ENCODE measurements at places on chromosomes 6 and 20.

GRCh38 chr6:17851001-17851719 is 136.3 kb downstream of the KIF13A start:
- DNase-seq = no peak

GRCh38 chr6:29941471-29941870 is 861 bp upstream of the HLA-A start:
- DNase-seq = no peak

DNA sequence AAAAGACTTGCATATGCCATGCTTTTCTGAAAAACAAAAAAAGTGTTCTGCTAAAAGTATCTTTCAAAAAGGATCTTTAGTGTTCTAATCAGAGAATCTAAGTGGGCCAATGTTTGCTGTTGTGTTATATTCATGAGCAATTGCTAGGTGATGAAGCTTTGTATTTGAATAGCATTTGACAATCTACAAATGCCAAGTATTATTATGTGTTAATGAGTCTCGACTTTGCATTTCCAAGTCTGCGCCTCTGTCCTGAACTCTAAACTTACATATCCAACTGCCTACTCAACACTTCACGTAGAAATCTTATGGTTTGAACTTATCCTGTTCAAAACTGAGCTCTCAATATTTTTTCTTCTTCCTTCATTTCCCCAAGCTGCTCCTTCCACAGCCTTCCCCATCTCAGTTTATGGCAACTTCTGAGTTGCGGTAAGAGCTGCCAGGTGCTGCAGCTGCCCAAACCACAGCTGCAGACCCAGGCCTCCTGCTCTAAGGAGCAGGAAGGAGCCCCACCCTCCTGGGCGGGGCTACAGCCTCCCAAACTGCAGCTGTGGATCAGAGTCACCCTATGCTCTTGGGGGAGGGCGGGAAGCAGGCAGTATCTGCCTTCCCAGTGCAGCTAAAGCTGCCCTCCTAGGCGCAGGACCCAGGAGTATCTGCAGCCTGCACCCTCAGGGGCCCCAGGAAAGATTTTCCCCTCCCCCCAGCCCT is 16.7 kb upstream of the MAK start:
- no peak for DNase-seq

- no peak for DNase-seq
Measured at GRCh38 chr20:17683218-17684076, 1.4 kb upstream of the RRBP1 start.

GRCh38 chr6:119348096-119348747 is 1.3 kb downstream of the MAN1A1 start:
- no peak for DNase-seq

- no peak for DNase-seq
Measured at GRCh38 chr20:51958099-51959065, 156.1 kb upstream of the SALL4 start.

DNA sequence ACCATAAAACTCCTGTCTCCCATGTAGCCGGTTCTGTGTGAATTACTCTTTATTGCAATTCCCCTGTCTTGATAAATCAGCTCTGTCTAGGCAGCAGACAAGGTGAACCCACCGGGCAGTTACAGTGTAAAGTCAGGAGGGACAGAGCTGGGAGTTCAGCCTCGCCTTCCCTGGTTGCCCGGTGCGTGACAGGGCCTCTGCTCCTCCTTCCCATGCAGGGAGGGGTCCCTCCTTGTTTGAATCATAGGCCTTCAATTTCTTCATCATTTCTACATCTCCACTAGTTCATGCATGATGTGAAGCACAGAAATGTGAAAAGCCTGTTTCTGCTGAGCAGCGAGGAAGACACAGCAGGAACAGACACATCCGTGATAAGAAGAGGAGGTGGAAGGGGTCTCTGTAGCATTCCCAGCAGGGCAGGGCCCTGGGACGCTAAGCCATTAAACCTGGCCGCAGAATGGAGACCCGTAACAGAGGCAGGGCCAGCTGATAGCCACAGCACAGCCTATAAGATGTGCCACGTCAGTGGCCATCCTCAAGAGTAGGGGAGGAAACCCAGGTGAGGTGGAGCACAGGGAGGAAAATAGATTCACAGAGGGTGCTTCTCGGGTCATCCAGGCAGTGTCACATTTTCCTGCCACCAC is 106.7 kb upstream of the CST7 start:
- DNase-seq = no peak

DNA sequence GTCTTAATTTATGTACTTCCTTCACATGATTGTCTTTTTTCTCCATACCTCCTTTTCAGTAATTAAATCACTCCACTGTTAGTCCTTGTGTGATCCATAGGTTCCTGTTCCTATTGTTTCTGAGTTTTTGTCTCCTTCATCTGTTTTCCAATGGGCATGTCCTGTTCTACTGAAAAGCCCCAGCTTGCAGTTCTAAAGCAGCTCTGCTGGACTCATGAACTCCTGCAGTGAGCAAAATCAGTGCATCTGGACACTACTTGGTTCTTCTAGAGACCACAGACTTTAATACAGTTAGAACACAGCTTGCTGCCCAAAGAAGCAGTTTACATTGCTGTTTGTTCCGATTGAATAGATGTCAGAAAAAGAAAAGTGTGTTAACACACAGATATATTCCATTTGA is 593.3 kb upstream of the HS3ST5 start:
- no peak for DNase-seq

GRCh38 chr6:70735513-70735912 is 67.8 kb downstream of the SMAP1 start:
- no peak for DNase-seq

DNA sequence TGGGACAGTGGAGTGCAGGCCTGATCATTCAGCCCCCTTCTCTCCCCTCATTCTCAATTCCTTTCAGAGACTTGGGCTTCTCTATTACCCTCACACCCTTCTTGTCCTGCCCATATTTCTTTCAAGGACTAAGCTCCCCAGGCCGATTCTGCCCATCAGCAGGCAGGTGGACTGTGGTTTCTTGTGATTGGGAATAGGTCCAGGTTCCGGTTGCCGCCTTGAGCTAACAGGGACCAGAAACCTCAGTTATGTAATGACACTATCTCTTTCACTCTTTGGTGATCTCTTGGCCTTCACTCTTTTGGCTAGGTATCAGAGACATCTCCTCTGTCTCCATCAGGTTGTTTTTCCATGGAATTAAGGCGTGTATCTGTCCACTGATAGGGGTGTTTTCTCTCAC is 6.5 kb downstream of the MUCL3 start:
- no peak for DNase-seq

DNA sequence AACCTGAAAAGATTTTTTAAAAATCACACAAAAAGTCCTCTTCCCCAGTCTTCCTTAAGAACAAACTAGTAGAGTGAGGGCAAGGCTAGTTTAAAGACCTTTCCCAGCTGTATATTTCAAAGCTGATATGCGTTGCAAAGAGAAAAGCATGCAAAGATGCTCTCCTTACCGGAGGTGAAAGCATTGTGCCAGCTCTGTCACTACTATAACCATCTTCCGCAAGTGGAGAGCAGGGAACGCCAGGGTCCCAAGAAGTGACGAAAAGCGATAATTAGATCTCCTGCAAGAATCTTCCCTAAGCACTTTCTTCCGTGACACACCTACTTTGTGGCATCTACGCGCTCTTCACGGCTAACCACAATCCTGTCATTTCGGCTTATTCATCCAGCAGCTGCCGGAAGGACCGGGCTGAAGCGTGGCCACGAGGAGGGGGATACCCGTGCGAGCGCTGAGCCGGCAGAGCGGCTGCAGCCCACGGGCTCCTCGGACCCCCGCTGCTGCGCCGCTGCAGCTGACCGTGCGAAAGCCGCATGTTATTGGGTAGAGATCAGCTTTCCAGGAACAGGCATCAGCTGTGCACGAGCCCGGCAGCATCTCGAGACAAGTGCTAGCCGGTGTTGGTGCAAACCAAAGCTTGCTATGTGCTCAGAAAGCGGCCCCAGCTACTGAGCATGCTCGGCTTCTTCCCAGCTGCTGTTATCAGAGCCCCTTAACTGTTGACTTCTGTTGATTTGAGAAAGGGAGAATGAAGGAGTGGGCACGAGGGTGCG is 57.2 kb upstream of the ARHGAP18 start:
- peak; percentile 21 for DNase-seq

DNA sequence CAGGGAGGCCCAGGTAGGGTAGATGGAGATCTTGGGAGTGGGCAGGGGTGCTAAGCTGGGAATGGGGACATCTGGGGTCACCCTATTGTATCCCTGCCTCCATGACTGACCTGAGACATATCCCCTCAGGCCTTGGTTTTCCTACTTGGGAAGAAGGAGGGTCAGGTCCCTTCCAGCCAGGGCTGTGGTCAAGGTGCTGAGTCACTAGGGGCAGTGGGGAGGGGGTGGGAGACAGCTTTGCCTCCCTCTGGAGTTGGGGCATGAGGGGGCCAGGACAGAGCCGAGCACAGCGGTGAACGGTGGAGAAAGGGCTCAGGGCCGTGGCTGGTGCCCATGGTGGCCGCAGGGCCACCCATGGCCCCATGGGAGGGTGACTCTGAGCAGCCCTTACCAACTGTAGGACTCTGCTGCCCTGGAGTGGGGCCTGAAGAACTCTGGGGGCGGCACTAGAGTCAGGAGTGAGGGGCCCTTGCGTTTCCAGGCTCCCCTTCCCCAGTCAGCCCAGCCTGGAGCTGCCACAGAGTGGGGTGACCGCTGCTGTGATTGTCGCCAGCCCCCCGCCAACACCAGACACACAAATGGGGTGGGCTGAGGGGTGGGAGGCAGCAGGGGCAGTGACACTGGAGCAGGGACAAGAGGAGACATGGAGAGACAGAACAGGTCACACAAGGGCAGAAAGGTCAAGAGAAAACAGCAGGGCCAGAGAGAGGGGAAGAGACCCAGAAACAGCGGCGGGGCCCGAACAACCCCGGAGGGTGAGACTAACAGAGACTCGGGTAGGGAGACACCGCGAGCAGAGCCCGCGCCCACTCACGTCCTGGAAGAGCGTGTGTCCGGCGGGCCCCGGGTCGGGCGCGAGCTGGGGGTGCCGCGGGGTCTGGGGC is 576 bp downstream of the NECAB3 start:
- DNase-seq = no peak

GRCh38 chr6:83707829-83708545 is 914 bp downstream of the SNAP91 start:
- DNase-seq = no peak

DNA sequence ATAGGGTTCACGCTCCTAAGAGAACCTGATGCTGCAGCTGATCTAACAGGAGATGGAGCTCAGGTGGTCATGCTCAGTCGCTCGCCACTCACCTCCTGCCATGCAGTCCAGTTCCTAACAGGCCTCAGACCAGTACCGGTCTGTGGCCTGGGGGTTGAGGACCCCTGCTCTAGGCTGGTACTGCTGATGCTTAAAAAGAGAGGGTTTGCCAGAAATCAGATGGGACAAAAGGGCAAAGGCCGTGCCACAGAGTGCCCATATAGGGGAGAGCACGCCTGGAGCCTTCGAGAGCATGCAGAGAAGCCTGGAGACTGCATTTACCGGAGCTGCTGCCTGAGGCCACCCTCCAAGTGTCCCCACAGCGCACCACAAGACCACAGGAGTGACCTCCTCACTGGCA is 75.5 kb downstream of the PTPN1 start:
- peak; percentile 50 for DNase-seq

DNA sequence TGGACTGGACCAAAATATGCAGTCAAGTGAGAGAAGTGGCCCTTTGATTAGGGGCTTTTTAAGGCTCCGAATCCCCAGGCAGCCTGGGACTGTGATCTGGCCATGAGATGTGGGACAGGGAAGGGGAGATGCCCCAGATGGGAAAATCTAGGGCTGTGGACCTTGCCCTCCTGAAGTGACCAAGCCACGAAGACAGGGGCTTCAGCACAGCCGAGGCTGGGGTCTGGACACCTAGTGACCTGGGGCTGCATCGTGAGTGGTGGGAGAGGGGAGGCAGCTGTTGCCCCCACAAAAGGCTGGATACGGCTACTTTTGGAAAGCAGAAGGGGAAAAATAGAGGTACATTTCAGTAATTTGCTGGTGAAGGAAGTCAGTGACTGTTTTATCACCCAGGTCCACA is 139.5 kb upstream of the SLC24A3 start:
- no peak for DNase-seq

DNA sequence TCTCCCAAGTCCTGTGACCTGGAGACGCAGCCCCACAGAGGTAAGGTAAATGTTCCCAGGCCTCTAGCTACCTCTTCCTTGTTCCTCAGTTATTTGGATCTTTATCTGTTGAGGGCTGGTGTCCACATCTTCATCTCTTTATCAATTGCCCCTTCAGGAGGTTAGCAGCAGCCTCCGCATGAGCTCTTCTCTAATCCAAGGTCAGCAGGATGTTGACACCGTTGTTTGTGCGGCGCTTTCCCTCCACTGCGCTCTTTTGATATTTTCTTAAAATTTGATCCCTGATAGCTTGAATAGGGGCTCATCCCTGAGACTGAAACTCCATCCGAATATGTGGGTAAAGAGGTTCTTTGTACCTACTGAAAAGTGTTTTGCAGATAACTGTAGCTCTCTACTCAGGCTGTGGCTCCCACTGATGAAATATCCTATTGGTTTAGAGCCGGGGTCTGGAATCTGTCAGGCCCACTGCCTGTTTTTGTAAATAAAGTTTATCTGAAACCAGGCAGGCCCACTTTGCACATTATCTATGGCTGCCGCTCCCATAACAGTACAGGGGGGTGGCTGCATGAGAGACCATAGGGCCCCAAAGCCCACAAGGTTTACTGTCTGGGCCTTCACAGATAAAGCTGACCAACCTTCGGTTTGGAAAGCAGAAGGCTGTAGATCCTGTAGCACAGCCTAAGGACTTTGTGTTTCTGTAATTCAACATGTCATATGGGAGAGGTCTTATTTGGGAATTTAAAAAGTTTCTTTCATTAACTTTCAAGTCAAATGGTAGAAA is 362.6 kb downstream of the QKI start:
- DNase-seq = no peak

GRCh38 chr6:39446909-39447308 is 124.4 kb upstream of the KCNK16 start:
- no peak for DNase-seq

DNA sequence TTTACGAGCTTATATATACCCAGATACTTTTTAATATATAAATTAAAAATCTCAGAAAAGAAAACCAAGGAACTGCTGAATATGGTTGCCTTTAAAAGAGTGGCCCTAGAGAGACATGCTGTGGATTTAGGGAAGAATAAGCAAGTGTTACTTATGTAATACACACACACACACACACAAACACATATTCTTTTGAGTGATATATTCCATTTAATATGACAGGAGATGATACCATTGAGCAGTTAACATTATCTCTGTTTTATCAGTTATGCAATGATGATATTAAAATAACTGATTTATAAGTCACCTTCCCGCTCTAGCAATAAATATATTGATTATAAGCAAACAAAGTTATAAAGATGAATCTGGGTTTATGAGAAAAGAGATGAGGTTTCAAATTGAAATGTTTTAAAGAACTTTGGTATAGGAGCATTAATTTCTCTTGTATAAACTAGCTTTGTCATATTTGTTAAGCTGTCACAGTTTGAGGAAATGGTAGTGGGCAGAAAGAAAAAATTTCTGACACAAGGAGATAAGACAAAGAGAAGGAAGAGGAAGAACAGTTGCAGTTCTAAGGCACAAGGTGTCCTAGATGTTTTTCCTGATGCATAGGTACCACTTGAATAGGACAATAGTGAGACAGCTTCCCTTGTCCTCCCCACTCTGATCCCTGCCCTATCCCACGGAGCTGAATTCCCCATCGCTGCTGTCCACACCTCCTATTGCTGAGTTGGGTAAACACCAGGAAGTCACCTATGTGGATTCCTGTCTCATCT is 26.4 kb downstream of the GPX5 start:
- no peak for DNase-seq

All from DMS153 (cell line).